ENCODE measurements at places on chromosomes 5 and 9. TPM values are rescaled to one million over a fixed set of nuclear protein-coding genes. Genes with fewer than 3 reads are reported as not detected.

DNA sequence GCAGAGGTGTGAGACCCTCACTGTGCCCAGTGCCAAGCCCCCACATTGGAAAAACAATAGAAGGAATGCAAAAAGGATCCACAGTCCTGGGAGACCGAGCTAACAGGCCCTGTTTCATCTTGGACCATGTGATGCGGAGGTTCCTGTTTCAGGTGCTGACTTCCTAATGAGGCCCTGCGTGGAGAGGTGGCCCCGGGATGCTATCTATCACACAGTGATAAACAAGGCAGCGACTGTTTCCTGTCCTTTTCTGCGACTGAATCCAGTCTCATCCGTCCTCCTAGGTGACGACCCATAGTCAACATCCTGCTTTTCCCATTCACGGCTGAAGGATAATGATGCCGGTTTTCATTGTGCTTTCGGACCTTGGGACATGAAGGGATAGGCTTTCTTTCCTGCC lies 56.4 kb upstream of the BOD1 start:
- H3K4me1 ChIP-seq: peaks cover 8% of the 10 kb centered on the region
- H3K27ac ChIP-seq: peak overlapping the region; percentile 6
- no peaks in the 10 kb centered on the region for H3K27me3 ChIP-seq
- DNase-seq: no peak

DNA sequence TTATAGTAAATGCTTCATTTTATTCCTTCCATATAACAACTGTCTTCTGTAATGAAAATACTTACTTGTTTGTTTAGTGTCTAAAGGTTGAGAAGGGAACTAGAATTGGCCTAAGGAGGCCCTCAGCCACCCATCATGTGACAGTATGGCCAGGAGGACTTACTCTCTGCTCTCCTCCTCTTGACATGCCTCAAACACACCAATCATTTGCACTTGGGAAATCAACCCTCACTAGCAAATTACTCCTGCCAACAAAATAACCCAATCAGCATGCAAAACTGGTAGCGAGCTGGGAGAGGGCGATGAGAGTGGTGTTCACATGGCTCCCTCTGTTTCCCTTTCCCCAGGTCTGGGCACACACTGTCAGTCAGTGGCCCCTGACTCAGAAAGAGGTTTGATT lies 58.6 kb upstream of the MEF2C start:
- H3K4me1 ChIP-seq: no peaks in the 10 kb centered on the region
- H3K4me3 ChIP-seq: no peak overlapping the region
- no peak for DNase-seq
- H3K36me3 ChIP-seq: no peaks in the 10 kb centered on the region

Gene LCN15
- polyA plus RNA-seq: not detected

Gene SLC45A2
- polyA plus RNA-seq: not detected

Gene SPATA31C1
- polyA plus RNA-seq: not detected
